ENCODE measurements at places on chromosomes 2 and 18. TPM values are rescaled to one million over a fixed set of nuclear protein-coding genes. Genes with fewer than 3 reads are reported as not detected.

ESPNL gene
- total RNA-seq, result 0.07 TPM

CD207 gene
- total RNA-seq, result not detected

DNA sequence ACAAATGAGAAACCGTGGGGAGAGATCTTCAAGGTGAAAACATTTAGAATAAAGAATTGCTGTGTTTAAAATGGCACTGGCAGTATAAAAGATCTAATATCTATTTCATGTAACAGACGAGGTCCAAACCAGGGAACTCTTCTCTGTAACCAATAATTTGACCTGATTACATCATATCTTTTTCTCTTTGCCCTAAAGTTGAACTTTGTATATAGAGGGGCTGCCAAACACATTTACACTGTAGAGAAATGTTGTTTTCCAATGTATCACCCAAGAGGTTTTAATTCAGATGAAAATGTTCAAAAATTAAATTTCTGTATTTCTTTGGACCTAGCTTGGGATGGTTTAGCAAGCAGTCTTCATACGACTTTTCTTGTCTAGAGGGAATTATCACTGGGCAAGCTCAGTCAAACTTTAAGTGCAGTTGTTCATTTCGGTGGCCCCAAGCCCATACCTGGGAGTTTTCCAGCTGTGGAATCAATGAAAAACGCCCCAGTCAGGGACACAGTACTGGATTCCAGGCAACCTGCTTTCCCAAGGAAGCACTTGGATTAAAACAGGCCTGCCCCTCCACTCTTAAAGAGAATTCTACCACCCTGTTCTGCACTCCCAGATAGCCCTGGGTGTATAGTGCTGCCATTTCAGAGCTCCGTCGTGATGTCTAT is 208.5 kb upstream of the FN1 start:
- no peak for DNase-seq

MAPRE2 gene
- 27.4 TPM for total RNA-seq

- peak; percentile 47 for DNase-seq
These were observed 697 bp downstream of the LGALSL start for GRCh38 chr2:64454386-64455332.

GPAT2 gene
- total RNA-seq, result not detected

DNA sequence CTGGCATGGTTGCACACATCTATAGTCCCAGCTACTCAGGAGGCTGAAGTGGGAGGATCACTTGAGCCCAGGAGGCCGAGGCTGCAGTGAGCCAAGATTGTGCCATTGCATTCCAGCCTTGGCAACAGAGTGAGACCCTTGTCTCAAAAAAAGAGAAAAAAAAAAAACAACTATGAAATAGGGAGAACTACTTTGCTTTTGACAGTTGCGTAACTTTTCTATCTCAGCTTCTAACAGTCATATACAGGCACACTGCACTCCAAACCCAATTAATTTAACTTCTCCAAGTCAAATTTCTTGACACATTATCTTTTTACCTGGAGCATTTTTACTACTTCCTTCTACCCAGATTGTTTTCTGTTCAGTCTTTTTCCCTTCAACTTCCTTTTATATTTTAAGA is 24.1 kb upstream of the VWC2L start:
- DNase-seq, result no peak

GRHL1 gene
- total RNA-seq, result 2.5 TPM

NAB1 gene
- total RNA-seq, result 25.4 TPM

DNA sequence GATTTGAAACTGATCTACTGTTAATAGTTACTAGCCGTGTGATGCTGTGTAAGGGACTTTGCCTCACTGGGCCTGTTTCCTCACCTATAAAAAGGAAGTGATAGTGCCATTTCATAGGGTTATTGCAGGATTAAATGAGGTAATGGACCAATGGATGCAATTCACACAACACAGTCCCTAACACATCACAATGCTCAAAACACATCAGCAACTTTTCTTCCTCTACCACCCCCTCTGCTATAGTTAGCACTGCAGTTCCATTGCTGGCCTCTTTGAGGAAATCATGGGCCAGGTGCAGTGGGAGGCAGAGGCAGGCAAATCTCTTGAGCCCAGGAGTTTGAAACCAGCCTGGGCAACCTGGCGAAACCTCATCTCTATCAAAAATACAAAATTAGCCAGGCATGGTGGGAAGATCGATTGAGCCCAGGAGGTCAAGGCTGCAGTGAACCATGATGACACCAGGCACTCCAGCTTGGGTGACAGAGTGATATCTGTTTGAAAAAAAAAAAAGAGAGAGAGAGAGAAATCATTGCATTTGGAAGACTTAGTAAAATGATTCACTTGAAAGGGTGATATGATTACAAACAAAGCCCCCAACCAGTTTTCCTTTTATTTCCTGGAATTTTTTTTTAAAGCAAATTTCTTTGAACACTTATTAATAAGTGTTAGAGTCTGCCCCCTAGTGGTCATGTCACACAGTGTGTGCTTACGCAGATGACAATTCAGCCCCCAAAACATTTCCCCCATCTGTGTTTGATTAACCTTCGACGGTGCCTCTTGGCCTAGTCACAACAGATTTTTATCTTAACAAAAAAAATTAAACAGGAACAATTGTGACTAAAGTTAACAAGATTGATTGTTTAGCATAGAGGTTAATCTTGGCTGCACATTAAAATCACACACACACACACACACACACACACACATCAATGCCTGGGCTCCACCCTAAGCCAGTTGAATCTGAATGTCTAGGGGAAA is 88.6 kb upstream of the BCL11A start:
- peak; percentile 23 for DNase-seq

DNA sequence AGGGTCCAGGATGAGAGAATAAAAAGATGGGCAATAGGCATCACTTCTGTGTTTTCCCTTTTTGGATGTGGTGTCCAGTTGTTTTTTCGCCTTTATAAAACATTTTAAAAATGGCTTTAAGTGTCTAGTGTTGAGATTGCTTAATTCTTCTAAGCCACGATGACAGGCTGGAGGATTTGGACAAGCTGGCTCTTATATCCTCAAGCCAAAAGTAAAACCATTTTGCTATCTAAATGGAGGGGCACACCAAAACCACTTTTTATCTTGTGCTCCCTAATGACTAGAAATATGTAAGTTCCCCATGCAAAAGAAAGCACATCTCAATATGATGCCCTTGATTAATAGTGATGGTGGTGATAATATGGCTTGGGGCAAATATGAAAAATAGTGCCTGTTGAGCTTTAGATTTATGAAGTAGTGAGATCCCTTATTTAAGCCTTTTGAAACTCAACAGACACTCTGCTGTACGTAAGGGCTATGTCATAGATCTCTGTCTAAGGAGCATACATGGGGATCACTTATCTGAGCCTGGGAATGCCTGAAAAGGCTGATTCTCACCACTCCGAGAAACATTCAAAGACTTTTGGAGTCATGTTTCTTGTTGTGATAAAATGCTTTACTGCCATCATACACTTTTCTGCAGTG is 185.5 kb downstream of the KCNS3 start:
- DNase-seq, result peak; percentile 10

GRCh38 chr2:181836583-181836982 is 54.9 kb upstream of the ITPRID2 start:
- no peak for DNase-seq

- peak; percentile 12 for DNase-seq
These were observed 247.1 kb downstream of the OSR1 start for GRCh38 chr2:19111354-19111753.

DNA sequence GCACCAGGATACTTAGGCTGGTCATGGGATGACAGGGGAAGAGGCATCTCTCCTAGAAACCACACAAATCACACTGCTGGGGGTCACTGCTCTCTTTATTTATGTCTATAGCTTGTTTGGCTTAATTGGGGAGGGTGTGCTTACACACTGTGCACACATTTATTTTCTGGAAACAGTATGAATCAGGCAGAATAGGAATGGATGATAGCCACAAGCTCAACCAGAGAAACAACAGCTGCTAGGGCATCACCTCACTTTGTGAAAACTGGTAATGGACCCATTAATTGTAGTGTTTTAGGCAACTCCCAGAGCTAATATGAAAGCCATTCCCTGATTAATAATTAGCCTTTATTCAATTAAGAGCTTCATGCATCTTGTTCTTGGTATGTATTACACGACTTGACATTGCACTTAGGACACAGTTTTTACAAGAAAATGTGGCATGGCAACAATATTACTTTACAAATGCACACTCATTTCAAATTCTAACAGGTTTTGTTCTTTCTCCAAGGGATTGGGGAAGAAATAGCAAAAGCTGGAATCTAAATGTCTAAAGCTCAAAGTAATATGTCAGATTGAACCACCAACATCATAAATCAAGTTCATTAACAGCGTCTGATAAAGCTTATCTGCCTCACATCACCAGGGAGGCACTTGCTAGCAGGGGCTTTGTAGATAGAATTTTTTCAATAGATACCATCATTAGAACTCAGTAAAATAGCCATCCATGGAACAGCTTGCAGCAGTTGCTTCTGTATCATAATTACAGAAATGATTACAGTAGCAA is 361.9 kb upstream of the FSHR start:
- no peak for DNase-seq

INPP5D gene
- total RNA-seq, result 14.7 TPM

DNA sequence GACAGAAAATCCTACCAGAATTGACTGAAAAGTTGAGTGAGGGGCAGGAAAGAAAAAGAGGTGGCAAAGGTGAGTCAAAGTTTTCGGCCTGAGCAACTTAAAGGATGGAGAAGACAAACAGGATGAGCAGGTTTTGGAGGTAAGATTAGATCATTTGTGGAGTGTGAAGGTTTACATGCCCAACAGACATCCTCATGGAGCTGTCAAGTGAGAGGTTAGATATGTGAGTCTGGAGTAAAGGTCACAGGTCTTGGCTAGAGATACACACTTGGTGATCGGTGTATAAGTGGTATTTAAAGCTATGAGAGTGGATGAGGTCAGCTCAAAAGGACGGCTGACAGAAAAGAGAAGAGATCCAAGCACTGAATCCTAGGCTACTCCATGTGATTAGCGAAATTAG is 11.1 kb upstream of the MYL12A start:
- no peak for DNase-seq

- DNase-seq, result no peak
These were observed 4.7 kb upstream of the ECEL1 start for GRCh38 chr2:232492236-232492848.

DNA sequence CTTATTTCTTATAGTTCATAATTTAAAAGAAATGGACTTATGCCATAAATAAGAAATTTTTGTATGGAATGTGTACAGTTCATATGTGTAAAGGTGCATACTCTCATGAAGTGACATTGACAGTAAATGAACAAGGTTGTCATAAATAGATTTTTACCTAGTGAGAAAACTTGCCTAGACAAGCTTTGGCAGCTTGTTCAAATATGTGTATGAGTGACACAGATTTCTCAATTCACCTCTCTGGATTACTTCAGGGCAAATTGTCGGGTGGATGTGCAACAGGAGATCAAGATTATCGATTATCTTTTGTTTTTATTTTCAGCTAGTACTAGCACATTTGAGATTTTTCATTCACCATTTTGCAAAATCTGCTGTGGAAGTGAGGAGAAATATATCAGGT is 758.1 kb upstream of the ACVR2A start:
- no peak for DNase-seq

GRCh38 chr2:215572341-215572848 is 136.5 kb upstream of the FN1 start:
- no peak for DNase-seq

CD8B2 gene
- total RNA-seq, result not detected

RGPD4 gene
- not detected for total RNA-seq

PJVK gene
- total RNA-seq, result 2.4 TPM

DNA sequence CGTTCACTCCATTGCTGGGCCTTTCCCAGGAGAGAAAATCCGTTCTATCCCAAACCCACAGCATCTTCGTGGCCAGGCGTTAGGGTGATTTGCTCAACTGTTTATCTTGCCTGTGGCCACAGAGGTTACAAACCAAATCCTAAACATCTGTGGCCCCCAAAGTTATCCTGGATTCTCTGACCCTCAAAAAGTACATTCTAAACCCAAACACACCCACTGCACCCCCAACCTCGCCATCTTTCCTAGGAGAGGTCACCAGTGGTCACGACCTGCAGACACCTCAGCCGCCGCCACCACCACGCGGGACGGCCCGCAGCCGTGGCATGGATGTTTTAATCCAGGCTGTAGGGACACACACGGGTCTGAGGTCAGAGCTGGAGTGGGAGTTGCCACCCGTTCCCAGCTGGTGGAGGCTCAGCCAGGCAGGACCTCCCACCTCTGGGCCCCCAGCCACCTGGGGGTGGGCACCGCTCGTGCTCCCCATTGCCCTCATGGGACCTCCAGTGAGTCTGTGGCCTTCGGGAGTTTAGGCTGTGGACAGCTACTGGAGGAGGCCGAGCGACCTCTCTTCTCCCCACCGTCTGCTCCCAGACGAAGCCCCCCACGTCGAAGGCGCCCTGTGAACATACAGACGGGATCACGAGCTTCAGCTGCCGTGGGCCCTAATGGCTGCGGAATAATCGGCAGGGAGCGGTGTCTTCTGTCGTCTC is 72.0 kb downstream of the KCNG2 start:
- no peak for DNase-seq

- no peak for DNase-seq
These were observed 31.0 kb downstream of the ACVR1 start for GRCh38 chr2:157845081-157845480.

- DNase-seq, result no peak
These were observed 7.8 kb downstream of the FOSL2 start for GRCh38 chr2:28400419-28400818.

DNA sequence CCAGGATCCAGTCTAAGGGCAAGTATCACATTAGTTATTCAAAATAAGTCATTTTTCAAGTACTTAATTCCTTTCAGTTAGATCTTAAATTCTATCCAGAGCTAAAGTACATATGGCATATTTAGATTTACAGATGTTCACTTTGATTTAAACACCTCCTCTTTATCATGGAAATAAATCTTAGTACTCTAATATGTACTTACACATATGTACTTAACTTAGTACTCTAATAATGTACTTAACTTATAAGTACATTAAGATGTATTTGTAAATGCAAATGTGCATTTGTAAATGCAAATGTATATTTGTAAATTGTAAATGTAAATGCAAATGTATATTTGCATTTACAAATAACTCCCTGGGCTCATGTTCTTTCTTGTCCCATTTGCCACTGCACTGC is 14.6 kb downstream of the PIGN start:
- DNase-seq, result no peak

DNA sequence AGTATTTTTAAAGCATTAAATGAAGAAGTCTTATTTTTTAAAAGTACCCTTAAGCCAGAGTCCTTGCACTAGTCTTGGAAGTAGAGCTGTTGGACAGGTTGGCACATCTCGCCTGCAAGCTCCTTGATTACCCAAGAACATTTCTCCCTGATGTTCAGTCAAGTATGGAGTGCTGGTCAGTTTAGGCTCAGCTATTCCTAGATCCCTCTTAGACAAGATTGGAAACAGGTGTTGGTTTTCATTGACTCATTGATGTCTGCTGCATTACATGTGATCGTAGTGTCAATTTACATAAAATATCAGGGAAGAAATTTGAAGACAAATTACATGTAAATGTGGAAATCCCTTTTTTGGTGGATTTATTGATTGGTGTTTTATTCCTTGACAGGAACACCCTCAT is 170.4 kb downstream of the ZNF407 start:
- no peak for DNase-seq

GRCh38 chr2:7771781-7772180 is 854.6 kb downstream of the RNF144A start:
- no peak for DNase-seq

CCT4 gene
- total RNA-seq, result 203 TPM

GRCh38 chr18:2417861-2418610 is 153.3 kb downstream of the METTL4 start:
- DNase-seq, result peak; percentile 51

GRCh38 chr2:129711816-129712675 is 267.4 kb upstream of the RAB6C start:
- DNase-seq, result no peak
